ENCODE measurements at places on chromosomes 5 and 9.

- DNase-seq, result peak; percentile 52
Measured at GRCh38 chr5:57302164-57302563, 128.3 kb downstream of the GPBP1 start.

- DNase-seq, result no peak
Measured at GRCh38 chr9:126806336-126806735, 1.5 kb downstream of the ZBTB43 start.

DNA sequence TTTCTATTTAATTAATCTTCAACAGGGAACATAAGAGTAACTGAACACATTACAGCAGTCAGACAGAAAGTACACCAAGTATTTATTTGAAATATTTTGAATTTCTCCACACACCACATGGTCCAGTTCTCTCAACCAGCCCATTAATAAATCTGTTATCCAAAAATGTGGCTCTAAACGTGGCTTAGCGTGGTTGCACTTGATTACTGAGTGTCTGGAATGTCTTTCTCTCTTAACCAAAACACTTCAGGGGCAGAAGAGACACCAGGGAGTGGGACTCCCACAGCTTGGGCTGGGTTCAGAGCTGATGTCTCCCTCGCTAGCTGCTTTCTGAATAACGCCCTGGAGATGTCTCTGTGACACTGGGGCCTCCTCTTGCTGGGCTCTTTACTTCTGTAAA, 52.6 kb upstream of the FANCC start:
- DNase-seq, result no peak

DNA sequence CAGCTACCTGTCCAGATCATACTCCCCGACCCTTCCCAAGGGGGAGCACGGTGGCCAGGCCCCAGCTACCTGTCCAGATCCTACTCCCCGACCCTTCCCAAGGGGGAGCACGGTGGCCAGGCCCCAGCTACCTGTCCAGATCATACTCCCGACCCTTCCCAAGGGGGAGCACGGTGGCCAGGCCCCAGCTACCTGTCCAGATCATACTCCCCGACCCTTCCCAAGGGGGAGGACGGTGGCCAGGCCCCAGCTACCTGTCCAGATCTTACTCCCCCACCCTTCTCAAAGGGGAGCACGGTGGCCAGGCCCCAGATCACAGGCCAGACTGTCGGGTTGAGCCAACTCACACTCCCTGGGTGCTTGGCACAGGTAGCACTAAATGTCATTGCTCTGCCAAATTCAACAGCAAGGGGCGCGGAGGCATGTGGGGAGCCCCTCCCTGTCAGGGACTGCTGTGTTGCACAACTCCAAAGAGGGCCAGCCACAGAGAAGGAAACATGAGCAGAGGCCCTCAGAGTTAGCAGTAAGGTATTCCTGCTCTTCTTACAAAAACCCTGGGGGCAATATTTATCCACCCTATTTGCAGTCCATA, 136.9 kb downstream of the OLFM1 start:
- no peak for DNase-seq

DNA sequence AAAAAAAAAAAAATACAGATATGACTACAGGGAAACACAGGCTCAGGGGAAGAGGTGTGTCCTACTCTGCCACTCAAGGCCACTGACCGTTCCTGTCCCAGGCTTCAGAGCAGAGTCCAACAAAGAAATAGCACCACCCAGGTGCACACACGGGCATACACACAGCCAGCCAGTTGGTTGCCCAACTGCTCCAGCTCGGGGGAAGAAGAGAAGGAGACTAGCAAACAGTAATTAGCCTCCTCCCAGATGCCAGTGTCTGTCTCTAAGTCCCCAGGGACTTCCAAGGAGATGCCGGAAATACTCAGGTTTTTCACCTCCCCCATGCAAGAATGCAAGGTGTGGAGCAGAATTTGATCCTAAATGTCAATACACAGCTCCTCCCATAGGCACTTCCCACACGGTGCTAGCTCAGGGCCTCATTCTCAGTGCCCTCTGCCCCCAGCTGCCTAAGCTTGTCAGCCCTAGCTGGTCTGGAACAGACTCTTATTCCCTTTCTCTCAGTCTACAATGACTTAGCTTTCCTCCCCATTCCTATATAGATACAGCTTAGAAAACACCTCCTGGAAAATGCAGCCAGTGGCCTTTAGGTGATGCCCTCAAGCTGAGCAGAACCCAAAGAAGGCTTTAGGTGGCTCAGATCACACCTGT, 1.7 kb downstream of the MYORG start:
- DNase-seq, result no peak

GRCh38 chr5:108061941-108062340, 320.0 kb downstream of the FBXL17 start:
- no peak for DNase-seq

GRCh38 chr9:20209391-20210340, 412.6 kb downstream of the MLLT3 start:
- DNase-seq, result peak; percentile 55

- DNase-seq, result no peak
Measured at GRCh38 chr5:64506567-64507263, 900 bp downstream of the RGS7BP start.

DNA sequence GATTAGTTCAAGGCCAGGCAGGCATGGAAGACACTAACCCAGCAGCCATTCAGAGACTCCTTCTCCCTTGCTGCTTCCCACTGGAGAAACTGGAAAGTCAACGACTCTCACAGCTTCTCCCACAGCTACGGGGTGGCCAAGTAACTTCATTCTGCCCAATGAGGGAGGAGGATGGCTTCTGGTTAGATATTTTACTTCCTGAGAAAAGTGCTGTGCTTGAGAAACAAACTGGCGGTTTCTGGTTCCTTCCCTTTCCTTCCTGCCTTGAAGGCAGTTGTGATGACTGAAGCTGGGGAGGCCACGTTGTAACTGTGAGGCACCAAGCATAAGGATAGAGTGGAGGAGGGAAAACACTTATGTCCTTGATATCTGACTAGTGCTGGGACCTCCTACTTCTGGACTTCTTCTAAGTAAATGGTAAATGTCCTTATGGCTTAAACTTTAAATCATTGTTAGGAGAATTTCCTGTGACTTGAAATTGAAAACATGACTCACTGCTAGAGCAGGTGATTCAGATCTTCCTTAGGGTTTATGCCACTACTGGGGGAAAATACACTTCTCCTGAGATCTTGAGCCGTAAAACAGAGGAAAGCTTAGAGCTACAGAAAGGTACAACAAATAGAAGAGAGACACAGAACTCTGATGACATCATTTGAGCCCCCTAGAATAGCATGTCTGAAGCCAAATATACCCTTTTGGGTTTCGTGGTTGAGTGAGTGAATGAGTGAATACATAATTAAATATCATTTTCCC, 3.1 kb upstream of the GNPDA1 start:
- DNase-seq, result peak; percentile 56

DNA sequence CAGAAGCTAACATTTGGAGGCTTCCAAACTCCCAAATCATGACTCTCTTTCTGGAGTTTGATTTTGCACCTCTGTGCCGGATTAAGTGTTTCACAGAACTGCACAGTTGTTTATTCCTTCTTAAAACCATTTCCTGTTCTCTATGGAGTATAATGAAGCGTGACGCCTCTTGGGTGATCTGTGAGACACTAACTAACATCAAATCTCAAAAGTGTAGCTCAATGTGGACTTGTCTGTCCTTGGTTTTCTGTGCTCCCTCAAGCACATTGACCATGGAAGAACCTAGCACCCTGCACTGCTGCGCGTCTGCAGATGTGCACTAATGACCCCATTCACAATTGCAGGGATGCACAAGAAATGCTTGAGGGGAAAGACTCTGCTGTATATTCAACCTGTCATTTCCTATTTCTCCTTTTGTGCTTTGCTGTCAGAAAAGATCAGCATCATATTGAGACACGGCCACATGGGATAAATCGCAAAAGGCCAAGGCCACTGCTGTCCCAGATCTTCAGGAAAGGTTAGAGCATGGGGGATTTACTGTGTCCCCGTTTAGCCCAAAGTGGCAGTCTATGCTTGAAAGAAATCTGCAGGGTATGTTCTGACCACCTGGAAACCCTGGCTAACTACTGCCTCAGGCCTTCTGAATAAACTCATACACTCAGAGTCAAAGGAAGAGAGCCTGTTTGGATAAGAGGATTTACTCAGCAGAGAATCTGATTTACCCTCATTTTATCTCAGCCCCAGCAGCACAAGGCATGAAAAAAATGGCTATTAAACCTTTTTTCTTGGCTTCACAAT, 109.6 kb downstream of the BAAT start:
- no peak for DNase-seq

DNA sequence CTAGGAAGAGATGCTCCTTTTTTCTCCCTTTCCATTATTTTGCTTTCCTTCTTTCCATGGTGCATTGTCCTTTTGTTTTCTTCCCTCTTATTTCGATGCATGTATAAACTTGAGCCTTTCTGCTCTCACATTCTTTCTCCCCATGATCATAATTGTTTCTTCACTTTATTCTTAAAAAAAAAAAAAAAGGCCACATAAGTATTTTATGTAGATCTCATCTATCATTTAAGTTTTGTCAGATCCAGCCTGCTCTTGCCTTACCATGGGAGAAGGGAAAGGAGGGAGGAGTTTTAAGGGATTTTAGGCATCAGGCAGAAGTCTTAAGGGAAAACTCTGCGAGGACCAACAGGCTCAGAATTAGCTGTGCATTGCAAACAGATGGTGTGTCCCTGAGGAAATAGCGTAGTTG, 11.1 kb downstream of the TGFBR1 start:
- no peak for DNase-seq

DNA sequence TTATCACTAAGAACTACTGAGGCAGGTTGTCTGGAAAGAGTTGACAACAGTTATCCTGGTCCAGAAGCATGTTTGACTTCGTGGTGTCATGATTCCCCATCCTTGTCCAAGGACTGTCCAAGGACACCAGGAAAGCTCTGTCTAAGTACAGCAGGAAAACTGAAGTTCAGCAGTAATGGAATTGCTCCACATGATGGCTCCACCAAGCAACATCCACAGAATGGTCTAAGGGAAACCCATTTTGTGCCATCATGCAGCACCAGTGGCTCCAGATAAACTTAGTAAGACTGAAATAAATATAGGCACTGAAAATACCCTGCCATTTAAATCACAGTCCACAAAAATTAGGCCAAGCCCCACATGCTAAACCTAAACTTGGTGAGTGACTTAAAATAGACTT, 192.8 kb downstream of the CDH18 start:
- DNase-seq, result no peak

- no peak for DNase-seq
Measured at GRCh38 chr9:98328770-98329169, 73.3 kb upstream of the TBC1D2 start.

DNA sequence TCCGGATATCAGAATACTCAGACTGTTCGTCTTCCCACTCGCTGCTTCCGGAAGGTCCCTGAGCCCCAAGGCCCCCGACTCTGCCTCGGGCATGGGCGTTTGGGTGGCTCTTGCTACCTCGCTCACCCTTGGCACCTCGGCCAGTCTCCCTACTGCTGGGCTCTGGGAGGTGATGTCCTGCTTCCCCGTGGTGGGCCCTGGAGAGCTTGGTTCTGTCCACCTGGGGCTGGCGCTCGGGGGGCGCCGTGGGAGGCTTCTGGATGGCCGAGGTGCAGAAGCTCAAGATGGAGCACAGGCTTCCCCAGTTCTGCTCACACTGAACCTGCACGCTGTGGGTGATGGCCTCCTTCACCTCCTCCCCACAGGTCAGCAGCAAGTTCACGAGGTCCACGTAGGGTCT, 10.4 kb downstream of the STC2 start:
- no peak for DNase-seq

GRCh38 chr5:81145329-81145935, 87.7 kb upstream of the CKMT2 start:
- DNase-seq, result no peak

- no peak for DNase-seq
Measured at GRCh38 chr5:39412721-39413394, 11.9 kb downstream of the DAB2 start.

GRCh38 chr9:123684393-123685149, 245.4 kb downstream of the DENND1A start:
- no peak for DNase-seq

GRCh38 chr9:75149841-75150241, 61.5 kb downstream of the OSTF1 start:
- no peak for DNase-seq

DNA sequence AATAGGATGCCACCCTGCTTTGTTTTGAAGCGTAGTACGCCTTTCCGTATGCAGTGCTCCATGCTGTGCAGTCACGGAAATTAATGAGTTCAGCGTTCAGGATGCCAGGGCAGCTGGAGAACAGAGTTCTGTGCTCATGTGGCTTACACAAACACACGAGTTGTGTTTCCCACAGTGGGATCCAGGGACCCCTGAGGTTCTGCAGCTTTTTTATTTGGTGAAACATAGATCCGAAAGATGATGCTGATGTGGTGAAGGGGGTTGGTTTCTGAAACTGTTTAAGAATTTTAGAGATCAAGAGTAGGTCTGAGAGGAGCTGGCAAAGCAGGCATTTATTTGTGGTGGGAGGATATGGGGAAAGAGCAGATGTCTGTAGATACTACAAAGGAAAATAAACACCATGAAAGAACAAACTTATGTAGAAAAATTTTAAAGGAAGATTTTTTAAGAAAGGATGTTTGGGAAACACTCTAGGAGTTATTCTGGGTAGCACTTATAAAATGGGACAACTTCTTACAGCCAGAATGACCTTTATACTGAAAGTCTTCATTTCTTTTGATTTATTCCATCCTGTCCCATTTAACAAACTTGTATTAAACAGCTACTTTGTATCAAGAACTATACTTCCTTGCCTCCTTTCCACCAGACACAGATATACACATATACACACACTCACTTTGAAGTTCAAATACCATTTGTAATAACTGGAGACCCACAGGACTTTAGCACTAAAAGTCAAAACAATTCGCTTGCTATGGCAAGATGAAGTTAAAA, 52.7 kb downstream of the ITGA1 start:
- no peak for DNase-seq

DNA sequence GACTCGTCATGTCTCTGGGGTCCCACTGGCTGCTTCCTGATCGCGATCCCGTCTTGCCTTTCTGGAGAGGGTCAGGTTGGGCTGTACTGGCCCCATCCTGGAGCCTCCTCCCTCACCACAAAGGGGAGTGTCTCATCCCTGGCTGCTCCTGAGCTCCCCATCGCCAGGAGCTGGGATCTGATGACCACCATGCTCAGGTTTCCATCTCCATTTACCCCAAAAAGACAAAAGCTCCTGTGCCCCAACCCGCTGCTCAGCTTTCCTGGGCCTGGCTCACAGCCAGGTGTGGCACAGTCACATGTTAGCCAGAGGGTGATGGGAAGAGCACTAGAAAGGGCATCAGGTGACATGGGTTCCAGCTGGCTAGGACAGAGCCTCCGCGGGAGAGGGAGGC, 47.3 kb upstream of the CDKN2AIPNL start:
- no peak for DNase-seq
